ENCODE measurements at places on chromosomes 12 and 14. TPM values are rescaled to one million over a fixed set of nuclear protein-coding genes. Genes with fewer than 3 reads are reported as not detected.

GRCh38 chr14:79712302-79712950, 498.9 kb downstream of the DIO2 start:
- no peak for DNase-seq
- no peaks in the 10 kb centered on the region for H3K27me3 ChIP-seq
- no peaks in the 10 kb centered on the region for H3K36me3 ChIP-seq
- no peak overlapping the region for H3K4me3 ChIP-seq
- no peaks in the 10 kb centered on the region for H3K4me1 ChIP-seq

The STAC3 gene
- 0.88 TPM for total RNA-seq

The HPD gene
- not detected for total RNA-seq

The CLEC4D gene
- 0.13 TPM for total RNA-seq

- no peak overlapping the region for H3K4me3 ChIP-seq
- DNase-seq: no peak
- no peak overlapping the region for H3K27ac ChIP-seq
- H3K27me3 ChIP-seq: no peaks in the 10 kb centered on the region
- H3K36me3 ChIP-seq: no peaks in the 10 kb centered on the region
Measured at GRCh38 chr12:72075401-72075800, 136.8 kb downstream of the TPH2 start.

DNA sequence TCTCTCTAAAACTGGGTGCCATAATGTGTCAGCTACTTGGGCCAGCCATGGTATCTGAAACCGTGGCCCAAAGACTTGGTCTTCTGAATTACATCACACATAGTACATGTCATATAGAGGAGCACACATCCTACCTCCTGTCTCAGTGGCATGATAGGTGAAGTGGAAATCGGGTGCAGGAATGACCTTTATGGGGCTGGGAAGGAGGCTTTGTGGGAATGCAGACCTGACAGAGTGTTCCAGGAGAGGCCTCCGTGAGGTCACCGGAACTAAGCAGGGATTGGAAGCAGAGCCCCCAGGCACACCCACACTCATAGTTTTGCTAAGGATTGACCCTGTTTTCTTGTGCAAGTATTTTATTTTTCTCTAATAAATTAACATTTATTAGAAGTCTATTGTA, 82.6 kb downstream of the NTF3 start:
- no peaks in the 10 kb centered on the region for H3K36me3 ChIP-seq
- H3K27ac ChIP-seq: no peak overlapping the region
- H3K4me3 ChIP-seq: no peak overlapping the region
- no peak for DNase-seq
